HAP-1 (cell line): ENCODE measurements at places on chromosomes 1 and 21.
A peak's percentile ranks its signal among the peaks of the same experiment; 100 is the strongest.

- no peak for DNase-seq
These were observed 448.5 kb upstream of the B3GALT2 start for GRCh38 chr1:193634876-193635275.

DNA sequence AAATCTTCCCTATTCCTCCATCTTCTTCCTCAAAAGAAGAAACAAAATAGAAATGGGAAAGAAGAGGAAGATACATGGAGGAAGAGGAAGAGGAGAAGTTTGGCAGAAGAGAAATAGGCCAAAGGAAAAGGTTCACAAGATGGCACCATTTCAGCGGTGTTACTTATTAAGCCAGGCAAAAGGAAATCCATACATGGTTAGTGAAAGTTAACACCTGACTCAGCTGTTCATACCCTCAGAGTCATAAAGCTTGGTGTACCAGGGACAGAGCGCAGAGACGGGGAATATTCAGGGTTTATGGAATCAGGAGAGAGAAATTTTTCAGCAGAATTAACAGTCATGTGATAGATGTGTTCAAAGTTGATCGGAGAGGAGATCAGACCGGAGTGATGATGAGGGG, 70.6 kb downstream of the COQ8A start:
- no peak for DNase-seq

DNA sequence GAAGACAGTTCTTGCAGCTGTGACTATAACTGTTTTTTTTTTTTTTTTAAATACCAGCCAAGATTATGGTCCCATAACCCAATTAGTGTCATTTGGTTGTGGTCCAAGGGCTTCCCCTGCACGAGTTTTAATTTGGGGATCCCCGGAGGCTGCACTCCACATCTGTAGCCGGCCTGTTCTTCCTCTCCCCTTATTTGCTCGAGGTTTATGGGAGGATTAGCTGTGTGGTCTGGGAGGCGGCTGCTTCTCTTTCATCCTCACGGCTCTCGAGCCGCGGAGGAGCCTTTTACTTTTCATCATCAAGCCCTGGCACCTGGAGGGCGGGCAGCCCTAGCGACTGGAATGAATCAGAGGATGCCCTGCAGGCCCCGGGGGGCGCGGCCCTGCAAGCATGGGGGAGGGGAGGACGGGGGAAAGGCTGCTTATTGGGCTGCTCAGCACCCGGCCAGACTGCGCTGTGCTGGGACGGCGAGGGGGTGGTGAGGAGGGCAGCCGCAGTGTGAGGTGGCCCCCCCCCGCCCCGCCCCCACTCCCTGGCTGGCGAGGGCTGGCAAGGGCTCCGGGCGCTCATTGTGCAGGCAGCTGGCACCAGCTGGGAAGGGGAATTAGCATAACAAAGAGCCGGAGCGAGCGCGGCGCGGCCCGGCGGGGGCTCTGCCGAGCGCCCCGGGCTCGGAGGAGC, 18.5 kb downstream of the SERTAD4 start:
- DNase-seq, result peak; percentile 74

- no peak for DNase-seq
These were observed 189.1 kb upstream of the POU3F1 start for GRCh38 chr1:38235705-38236104.

DNA sequence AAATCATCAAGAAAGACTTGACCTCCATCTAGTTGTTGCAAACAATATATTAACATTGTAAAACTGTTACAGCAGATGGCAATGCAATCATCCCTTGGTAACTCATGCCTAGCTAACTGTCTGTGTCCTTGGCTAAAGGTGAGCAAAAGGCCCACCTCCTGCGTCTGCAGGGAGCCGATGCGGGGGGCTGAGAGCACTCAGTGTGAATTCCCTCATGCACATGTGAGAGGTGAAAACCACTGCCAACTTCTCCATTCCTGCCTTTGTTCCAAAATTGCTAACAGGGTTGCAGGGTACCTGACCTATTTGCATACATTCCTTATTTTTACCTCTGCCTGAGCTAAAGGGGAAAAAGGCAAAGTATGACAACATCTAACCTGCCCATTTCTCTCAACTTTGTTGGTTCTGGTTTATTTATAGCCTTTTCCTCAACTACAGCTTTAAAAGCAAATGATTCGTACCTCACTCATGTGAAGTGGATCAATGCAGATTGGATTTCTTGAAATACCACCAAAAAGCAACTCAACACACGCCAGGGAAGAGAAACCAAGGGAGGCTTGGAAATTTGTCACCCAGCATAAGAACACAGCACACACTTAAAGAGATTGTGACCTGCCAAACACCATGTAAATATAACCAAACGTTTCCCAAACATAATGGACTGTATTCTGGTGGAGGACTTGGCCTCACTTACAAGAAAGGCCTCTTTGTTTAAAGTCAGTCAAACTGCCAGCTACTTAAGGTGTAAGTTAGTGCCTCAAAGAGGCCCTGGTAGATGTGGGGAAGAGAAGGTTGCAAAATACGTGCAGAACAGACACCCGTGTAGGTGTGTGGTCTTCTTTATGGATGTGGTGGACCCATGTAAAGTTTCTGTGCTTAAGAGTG, 651.0 kb downstream of the SMYD3 start:
- DNase-seq, result no peak

- no peak for DNase-seq
These were observed 28.4 kb upstream of the ST3GAL3 start for GRCh38 chr1:43678940-43679339.

- no peak for DNase-seq
These were observed 134.3 kb downstream of the PLPP3 start for GRCh38 chr1:56444960-56445646.

- peak; percentile 63 for DNase-seq
These were observed 205.6 kb upstream of the GJB5 start for GRCh38 chr1:34549199-34549598.

DNA sequence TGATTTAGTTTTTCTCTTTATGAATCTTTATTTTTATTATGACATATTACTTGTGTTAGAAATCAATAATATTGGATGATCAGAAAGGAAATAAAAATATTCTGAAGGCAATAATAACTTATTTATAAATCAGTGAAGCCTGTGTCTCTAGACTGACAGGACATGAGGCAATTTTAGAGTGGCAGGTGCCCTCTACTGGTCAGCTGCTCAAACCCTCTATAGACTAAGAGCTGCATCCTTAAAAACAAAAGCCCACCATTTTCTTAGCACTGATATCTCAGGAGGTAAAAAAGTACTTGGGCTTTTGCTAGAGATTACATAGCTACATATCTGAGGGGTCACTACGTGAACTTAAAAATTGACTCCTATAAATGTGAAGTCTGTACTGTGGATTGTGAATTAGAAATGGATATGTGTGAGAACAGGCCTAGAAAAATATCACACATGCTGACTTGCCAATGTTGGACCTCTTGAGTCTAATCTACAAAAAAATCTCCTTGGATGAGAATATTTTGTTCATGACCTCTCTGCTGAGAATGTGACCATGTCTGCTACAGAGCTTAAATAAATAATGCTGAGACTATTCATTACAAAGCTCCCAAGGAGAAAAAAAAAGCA, 597.9 kb upstream of the ADAMTS5 start:
- peak; percentile 33 for DNase-seq

GRCh38 chr1:185556561-185556960, 177.6 kb upstream of the HMCN1 start:
- DNase-seq, result no peak

DNA sequence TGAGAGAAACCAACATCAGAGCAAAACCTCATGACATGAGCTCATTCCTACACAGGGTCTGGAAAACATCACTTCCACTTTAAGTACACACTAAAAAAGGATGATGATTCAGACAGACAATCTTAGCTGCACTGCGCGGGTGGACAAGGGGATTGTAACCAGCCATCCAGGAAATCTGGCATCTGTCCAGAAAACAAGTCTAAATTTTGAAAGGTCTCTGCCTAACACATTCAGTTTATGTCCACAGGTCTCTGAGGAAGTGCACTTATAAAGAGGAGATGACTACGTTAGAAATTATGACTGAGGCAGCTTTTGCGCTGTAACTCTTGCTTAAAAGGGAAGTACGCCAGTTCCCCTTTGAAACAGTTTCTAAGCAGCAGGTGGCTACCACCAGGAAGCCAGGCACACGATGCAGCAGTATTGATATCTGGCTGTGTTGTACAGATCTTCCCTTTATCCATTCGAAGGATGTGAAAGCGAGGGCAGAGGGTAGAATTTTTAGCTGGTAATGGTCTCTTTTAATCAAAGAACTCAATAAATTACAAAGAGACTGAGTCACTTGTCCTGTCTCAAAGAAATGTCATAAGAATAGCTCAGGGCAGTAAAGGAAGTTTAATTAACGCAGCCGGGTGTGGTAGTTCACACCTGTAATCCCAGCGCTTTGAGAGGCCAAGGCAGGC, 128.0 kb downstream of the SETD4 start:
- no peak for DNase-seq

DNA sequence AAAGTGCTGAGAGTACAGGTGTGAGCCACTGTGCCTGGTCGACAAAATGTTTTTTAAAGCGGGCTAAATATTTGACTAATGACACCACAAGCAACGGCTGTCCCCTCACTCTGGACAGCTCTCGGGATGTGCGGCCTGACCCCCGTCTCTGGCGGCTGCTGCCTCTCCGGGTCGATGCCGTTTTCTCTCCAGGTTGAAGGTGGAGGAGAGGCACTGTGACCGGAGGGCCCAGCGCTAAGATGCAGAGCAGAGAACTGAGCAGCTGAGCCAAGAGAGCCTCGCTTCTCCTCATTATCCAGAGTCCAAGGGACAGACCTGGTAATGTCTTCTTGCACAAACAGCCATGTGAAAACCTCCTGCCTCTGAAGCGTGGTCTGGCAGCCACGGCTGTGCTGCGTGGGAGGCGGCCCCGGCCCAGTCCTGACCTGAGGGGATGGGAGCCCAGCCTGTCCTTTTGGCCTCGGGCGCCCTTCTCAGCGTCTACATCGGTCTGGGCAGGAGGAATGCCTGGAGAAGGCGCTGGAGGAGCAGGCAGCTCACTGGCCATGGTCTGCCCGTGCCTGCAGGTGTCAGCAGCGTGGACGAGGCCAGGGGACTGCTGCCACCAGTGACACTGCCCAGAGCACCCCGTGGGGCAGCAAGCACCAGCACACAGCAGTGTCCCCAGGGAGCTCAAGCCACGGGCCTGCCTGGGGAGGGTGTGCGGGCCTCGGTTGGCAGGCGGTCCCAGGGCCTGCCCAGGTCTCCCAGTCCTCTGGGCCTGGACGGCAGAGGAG, 10.3 kb downstream of the MORN1 start:
- no peak for DNase-seq

DNA sequence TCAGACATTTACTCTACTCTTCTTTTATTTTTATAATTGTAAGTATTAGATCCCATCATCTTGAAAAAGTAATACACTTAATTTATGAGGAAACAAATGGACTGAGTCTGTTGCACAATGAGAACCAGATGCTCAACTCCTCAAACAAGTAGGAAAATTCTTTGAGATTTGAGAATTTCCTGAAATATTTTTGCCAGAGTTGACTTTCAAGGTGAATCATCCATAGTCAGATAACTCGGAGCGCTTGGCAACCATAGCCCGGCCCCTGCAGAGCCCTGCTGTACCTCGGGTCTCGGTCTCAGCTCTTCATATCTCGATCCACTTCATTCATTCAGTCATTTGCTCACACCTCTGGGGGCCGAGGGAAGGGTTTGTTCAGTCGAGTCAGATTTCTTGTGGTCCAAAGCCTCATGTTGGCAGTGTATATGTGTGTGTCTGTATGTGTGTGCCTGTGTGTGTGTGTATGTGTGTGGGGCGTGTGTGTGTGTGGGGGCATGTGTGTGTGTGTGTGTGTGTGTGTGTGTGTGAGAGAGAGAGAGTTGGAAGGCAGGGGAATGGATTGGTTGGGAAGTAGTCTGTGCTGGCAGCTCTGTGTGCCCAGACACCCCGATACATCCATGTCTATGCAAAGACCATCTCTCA, 18.1 kb upstream of the PCP4 start:
- no peak for DNase-seq

GRCh38 chr1:178702146-178702545, 22.9 kb upstream of the RALGPS2 start:
- DNase-seq, result no peak

DNA sequence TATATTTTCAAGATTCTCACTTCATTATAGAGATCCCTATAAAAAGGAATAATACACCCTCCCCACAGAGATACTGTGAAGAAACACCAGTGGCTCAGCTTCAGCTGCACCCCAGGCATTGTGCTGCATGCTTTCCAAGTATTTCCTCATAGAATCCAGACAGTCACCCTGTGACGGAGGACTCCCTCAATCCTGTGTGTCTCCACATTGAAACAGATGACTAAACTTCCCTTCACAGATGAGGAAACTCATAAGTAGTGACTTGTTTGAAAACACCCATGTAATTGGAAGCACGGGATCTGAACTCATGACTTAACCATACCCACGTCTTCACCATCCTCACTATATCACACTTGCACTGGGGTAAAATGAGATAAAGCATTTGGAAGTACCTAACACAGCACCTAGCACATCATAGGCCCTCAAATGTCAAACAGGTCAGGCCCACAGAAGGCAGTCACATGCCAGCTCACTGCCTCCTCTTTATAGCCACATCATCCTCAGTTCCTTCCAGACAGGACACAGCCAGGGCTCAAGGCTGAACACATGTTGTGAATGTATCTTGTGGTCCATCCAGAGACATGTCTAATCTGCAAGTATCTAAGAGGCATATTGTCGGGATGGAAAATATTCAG, 55.2 kb downstream of the GPR161 start:
- no peak for DNase-seq

GRCh38 chr1:181488866-181489265, 5.5 kb downstream of the CACNA1E start:
- DNase-seq, result no peak

- DNase-seq, result no peak
These were observed 1911.8 kb downstream of the MRPL39 start for GRCh38 chr21:23695443-23695842.

DNA sequence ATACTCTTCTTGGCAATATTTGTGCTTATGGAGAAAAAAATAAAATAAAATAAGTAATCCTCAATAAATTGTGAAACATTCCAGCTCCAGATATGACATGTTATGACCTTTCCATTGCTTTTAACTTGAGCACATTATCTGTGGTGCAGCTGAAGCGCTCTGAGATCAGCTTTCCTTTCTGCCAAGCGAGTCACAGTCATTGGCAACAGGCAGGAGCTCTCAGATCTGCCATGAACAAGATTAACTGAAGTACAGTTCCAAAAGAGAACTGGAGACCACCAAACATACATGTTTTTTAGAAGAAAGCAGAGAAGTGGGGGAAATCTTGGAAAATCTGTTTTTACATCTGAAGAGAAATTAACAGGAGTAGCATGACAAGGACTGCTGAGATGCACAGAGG, 89.2 kb upstream of the DSCAM start:
- no peak for DNase-seq
